Sciatic nerve (tissue), 2 donors: ENCODE measurements at places on chromosomes 2 and 18. TPM values are rescaled to one million over a fixed set of nuclear protein-coding genes. Genes with fewer than 3 reads are reported as not detected.

DNA sequence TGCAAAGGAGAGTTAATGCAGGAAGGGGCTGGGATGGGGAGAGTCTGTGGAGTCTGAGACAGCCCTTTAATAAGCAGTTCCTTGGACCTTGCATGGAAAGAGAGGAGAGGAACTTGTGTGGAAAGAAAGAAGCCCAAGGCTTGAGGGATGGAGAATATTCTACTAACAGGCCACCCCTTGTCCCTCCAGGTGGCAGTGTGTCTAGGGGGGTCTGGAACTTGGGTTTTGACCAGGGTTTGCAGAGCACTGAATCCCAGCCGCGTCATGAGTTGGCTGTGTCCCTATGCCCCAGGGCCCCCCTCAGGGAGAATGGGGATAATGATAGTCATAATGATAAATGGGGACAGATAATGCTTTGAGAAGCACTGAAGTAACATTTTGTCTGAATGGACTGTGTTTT lies 15.0 kb downstream of the TCF7L1 start:
- DNase-seq: no peak

DNA sequence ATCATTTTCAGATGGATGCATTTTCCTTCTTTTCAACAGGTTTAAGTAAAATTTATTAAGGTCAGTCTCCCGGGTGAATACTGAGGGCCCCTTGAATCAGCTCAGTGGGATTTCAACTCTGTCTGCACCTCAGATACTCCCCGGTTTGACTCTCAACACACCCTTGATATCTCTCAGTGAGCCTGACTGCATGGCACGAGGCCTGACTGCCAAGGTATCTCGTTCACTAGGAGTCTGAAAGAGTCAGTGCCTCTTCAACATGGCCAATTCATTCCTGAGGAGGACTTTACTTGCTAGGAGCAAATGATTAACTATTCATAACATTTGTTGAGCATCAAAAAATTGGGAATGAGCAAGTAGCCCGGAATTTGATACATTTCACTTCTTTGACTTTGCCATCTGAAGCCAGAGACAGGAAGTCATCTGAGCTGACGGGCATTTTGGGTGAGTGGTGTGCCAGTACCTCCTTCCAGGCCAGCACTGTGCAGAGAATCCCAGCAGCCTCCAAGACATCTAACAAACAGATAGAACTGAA lies 81.0 kb downstream of the VAPA start:
- DNase-seq: no peak

- no peak for DNase-seq
Measured at GRCh38 chr2:102184018-102184417, 2.8 kb upstream of the IL1RL2 start.

GRCh38 chr2:160921386-160921964 lies 238.8 kb upstream of the TANK start:
- peak; percentile 58 for DNase-seq

CASP10 gene
- 14.3 TPM for total RNA-seq

CFAP65 gene
- 0.18 TPM for total RNA-seq

DCDC2C gene
- total RNA-seq: 4.6 TPM

DSC1 gene
- total RNA-seq: not detected
